Pulmonary artery endothelial cell (primary cell): ENCODE measurements at places on chromosomes 1 and 21.

GRCh38 chr1:72336776-72337175 is 54.4 kb upstream of the NEGR1 start:
- DNase-seq = no peak

DNA sequence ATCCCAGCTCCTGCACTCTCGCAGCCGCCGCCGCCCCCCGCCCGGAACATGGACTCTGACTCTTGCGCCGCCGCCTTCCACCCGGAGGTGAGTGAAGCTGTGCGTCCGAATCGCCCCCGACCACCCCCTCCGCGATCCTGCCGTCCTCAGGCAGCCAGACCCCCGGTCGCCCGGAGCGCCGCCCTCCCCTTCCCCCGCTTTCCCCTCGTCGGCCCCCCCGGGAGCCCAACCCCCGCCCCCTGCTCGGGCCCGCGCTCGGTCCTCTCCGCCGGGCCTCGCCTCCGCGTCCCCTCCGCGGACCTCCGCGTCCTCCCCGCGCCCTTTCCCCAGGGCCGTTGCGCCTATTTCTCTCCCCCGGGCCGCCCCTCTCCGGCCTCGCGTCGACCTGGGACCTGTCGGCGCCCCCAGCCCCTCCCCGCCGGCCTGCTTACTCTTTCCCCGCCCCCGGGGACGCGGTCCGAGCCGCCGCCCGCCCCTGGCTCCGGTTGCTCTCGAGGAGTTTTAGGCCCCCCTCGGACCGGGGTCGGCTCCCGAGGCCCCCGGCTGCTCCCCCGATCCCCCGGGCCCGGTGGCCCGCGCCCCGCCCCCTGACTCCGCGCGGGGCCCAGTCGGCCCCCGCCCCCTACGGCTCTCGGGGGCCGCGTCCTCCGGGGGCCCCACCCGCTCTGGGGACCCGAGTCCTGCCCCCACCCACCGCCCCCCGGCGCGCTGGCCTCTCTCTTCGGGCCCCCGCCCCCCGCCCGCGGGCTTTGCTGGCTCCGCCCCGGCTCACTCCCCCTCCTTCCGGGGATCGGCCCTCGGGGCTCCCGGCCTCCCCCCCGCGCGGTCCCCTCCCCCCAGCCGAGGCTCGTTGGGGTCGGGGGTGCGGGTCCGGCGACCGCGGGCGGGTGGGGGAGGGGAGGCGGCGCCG is 743 bp downstream of the PHF13 start:
- DNase-seq = no peak

GRCh38 chr1:232287676-232288569 is 342.0 kb downstream of the SIPA1L2 start:
- no peak for DNase-seq

- DNase-seq = no peak
Observed at GRCh38 chr21:20996421-20997310, 1.5 kb upstream of the NCAM2 start.

GRCh38 chr1:5939271-5940170 is 52.7 kb downstream of the NPHP4 start:
- DNase-seq = no peak

GRCh38 chr1:975896-976683 is 5.8 kb downstream of the PERM1 start:
- DNase-seq = no peak

GRCh38 chr1:212486619-212486975 is 53.9 kb downstream of the NENF start:
- DNase-seq = no peak

DNA sequence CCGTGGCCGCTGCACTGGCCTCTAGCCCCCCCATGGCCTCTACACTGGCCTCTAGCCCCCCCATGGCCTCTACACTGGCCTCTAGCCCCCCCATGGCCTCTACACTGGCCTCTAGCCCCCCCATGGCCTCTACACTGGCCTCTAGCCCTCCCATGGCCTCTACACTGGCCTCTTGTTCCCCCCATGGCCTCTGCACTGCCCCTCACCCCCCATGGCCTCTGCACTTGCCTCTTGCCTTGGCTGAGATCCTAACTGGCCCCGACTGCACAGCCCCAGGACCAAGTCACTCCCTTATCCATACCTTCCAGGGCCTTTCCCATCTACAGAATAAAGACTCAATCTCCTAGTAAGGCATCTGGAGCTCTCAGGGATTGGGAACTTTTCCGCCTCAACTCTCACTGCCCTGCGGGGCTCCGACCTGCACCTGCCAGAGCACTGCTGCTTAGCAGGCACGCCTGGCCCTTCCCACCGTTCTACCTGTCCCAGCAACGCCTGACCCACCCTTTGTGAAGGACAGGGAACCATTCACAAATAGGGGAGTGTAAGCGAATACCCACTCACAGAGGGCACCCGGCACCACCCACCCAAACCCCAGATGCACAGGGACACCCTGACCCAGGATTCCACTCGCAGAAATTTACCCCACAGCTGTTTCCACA is 38.8 kb downstream of the ACOT7 start:
- no peak for DNase-seq

GRCh38 chr1:191869790-191870312 is 288.4 kb upstream of the RGS18 start:
- no peak for DNase-seq

DNA sequence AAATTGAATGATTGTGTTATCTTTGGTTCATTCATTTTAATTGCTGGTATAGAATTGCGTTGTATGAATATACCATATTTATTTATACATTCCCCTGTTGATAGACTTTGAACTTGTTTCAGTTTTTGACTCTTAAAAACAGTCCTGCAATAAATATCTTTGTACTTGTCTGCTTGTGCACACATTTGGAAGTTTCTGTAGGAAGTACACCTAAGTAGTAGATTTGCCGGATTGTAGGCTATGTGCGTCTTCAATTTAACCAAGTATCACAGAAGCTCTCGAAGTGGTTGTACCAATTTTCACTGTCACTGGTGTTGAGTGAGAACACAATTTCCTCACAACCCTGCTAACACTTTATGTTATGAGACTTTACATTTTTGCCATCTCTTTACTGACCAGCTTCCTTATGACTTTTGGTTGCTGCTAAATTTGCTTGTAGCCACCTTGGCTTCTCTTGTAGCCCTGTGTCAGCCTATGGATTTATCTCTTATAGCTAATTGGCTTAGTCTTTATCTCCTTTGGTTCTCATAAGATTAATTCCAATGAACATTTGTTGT is 2.2 kb downstream of the TTC3 start:
- DNase-seq = no peak

DNA sequence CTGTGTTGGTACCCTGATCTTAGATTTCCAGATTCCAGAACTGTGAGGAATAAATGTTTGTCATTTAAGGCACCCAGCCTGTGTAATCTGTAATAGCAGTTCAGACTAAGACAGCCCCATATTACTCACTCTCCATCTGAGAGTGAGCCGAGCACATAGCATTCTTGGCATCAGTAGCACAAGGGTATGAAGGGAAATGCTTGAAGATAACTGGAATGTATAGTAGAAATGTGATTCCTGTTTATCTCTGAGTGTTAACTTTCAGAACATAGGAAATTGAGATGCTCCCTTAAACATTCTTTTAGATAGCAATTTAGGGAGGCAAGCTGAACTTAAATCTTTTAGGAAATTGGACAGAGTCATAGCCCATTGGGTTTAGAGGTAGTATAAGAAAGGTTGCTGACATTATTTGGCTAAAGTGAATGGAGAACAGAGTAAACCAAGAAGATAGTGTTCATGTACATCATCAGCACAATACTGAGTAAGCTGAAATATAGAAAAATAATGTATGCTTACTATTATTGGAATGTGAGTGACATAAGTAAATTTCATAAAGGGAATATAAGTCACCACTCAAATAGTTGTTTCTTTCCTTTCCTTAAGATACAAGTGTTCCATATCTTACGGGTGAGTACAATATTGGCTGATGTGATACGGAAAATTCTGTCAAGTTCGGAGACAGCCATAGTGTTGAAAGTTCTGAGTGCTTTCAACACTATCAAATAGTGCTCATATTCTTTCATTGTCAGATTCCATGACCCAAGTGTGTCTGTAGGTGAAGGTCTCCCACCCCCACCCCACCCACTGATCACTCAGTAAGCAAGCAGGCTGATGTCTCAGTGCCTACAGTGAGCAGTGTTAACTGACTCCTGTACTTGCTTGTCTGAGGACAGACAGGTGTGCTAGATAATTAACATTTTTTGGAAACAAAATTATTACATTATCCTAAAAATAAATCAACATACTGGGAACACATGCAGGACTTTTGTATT is 73.7 kb downstream of the LRRC8D start:
- peak; percentile 85 for DNase-seq

DNA sequence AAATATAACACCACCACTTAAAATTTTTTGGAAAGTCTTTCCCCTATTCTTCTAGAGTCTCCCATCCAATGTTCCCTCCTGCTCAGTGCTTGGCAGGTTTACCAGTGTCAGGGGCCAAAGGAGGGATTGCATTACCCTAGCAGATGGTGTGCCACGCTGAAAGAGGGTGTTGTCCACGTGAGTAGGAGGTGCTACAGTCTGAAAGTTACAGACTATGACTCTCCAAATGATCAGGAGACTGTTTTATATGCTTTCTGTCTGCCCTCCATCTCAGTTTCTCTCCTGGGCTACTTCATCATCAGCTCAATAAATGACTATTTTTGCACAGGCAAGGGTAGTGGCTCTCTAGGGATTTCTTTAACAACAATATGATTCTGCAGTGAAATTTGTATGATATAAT is 31.3 kb upstream of the ANGPTL7 start:
- no peak for DNase-seq

- DNase-seq = no peak
Observed at GRCh38 chr1:16226490-16227179, 10.3 kb downstream of the CPLANE2 start.

DNA sequence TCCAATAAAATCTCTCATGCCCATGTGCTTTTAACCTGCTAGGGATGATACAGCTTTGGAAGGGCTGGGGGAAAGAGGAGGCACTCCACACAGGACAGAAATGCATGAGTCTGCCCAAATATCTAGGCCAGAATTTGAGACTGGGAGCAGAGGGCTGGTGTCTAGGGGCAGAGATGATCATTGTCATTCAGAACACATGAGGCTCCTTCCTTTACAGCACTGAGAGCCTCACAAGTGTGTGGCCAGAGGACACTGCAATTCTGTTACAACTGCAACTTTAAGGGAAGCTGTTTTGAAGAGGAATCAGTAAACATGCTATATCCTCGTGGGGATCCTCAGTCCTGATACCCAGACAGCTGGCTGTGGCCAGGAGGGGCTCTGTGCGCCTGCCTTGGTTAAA is 541.3 kb downstream of the OMA1 start:
- DNase-seq = no peak

DNA sequence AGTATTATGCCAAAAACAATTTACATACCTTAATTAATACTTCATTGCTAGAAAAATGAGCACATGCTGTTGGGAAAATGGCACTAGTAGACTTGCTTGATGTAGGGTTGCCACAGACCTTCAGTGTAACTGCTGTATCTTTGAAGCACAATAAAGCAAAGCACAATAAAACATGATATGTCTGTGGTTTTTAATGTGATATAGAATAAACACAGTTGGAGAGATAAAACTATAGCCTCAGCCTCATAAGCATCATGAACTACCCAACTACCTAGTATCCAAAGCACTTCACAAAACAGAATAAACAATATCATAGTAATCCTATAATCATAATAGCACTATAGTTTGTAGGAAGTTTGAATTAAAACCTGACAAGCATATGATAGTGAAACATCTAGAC is 143.5 kb downstream of the SYT14 start:
- DNase-seq = no peak

DNA sequence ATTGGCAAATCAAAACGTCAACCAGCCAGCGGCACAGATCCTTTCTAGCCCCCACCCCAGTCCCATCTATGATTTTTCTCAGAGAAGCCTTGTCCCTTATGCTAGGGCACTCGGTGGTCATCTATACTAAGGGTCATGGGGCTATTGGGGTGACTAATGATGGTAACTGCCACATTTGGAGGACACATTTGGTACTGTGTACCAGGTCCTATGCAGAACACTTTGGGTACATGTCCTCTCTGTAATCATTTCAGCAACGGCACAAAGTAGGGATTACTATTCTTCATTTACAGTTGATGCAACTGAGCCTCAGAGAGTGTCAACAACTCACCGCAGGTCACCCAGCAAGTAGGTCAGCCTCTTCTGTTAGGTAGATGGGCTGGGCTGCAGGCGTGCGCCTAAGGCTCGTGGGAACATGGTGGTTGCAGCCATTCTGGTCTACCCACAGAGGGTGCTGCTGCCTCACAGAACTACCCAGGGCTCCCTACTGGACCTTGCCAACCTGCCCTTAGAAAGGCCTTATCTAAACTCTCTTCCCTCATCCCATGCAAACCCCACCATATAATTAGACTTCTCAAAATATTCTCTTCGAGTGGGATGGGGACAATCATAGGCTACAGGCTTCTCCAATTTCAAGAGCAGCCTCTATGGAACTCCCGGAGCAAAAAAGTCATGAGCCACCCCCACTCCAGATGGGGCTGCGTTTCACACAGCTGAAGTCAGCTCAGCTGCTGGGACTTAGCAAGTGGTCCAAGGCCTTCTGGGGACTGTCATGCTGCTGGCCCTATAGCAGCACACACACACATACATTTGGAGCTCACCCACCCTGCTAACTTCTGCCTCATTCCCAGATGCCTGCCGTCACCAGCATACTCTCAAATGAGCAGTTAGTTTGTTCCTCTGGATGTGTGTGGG is 5.8 kb upstream of the SDHB start:
- peak; percentile 29 for DNase-seq

DNA sequence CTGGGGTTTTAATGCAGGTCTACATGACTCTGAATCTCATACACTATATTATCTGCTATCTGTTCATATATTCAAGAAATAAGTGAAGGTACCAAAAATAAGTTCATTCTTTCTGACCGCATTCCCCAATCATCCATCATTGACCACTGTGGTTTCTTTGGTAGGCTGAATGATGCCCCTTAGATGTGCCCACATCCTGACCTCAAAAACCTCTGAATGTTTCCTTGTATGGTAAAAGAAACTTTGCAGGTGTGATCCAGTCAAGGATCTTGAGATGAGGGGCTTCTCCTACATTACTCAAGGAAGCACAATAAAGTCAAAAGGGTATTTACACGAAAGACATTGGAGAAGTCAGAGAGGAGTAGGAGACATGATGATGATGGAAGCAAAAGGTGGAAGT is 60.6 kb upstream of the LRRC8B start:
- no peak for DNase-seq

DNA sequence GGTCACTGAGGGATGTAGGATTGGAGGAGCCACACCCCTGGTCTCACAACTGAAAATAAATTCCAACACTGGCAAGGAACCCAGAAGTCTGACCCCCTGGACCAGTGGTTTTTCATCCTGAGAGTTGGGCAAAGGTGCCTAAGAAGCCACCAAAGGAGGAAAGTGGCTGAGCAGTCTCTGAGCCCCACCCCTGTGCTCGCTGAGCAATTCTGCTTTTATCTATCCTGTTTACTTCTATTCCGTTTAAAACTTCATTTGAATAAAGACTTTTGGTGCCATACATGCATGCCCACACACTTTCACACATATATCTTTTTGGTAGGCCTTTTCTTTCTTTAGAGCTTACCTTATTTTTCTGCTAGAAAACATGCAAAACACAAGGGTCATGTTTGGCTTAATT is 13.9 kb upstream of the CD53 start:
- DNase-seq = no peak
